ENCODE measurements at places on chromosomes 5 and 9. TPM values are rescaled to one million over a fixed set of nuclear protein-coding genes. Genes with fewer than 3 reads are reported as not detected.

SLCO6A1 gene
- not detected for total RNA-seq

SLC36A3 gene
- total RNA-seq = not detected

PDCD1LG2 gene
- 2.4 TPM for total RNA-seq

C9 gene
- total RNA-seq = not detected

TMEM245 gene
- total RNA-seq = 81.4 TPM

HAVCR2 gene
- total RNA-seq = 5.2 TPM

MCTP1 gene
- total RNA-seq = 5.7 TPM

RHOBTB3 gene
- total RNA-seq = 106 TPM

GCNT4 gene
- 0.32 TPM for total RNA-seq

NUTM2G gene
- not detected for total RNA-seq

AFAP1L1 gene
- 36.9 TPM for total RNA-seq

TERT gene
- not detected for total RNA-seq

BNC2 gene
- 52.2 TPM for total RNA-seq

- DNase-seq = no peak
These were observed 1.6 kb downstream of the HBEGF start for GRCh38 chr5:140344683-140345423.

GRCh38 chr9:83792746-83793145 lies 24.8 kb downstream of the GKAP1 start:
- DNase-seq = no peak

DNA sequence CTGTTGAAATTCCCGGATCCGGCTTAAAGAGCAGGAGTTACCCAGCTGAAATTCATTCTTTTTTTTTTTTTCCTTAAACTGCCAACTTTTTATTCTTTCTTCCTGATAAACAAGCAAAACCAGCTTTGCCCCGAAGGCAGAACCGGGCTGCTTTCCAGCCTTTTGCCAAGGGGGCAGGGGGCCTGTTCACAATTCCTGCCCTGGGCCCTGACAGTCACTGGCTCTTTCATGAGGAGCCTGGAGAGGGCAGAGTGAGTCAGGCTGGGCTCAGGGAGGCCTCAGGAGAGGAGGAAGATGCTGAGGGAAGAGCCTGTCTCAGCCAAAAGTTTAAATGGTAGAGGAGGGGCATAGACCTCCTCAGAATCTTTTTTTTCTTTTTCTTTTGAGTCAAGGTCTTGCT lies 4.8 kb downstream of the GLIPR2 start:
- no peak for DNase-seq

DNA sequence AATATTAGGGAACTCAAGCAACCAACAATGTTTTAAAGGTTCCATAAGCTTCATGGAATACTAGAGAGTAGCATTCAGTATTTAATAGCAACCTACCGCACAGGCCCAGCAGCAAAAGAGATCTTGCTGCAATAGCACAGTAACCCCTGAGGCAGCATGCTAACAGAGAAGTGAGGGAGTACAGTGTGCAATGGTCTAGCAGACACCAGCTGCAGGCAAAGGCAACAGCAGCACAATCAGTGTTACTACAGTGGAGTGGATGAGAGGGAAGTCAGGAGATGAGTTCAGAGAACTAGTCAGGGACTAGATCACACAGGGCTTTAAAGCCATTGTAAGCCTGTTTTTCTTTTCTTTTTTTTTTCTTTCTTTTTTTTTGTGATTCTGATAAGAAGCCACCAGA lies 2.8 kb downstream of the TICAM2 start:
- DNase-seq = peak; percentile 44

DNA sequence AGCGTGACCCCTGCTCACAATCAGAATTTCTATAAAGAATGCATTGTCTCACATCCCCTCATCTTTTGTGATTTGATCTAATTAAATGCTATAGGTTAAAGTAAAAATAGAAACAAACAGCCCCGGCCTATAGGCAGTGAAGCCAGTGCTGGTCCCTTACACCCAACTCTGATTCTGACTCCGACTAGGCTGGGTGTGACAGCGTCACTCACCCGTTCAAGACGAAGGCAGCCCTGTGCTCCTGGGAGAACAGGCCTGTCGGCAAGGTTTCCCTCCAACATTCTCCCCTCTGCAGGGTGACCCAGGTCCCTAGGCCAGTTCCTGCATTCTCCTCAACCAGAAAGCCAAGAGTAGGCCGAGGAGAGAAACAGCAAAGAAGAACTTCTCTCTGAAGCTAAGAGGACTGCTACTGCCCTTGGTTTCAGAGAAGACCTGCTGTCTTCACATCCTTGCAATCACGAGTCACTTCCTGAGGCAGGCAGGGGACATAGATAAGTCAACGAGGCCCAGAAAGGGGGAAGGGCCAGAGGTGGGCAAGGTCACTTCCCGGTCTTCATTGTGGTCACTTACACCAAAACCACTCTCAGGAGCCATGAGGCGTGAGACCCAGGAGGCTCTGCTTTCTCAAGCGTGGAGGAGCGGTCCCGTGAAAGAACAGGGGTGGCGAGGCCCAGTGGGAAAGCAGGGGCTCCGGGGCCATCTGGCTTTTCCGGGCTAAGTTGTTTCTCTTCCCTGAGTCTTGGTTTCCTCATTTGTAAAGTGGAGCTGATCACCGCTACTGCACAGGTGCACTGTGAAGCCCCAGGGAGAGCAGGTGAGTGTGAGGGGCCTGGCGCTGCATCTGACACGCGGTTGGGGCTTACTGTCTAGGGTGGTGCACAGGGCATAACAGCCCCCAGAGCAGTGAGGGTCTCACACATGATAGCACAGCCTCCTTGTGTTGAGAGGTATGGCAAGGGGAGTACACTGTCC lies 200.8 kb downstream of the CRB2 start:
- no peak for DNase-seq

DNA sequence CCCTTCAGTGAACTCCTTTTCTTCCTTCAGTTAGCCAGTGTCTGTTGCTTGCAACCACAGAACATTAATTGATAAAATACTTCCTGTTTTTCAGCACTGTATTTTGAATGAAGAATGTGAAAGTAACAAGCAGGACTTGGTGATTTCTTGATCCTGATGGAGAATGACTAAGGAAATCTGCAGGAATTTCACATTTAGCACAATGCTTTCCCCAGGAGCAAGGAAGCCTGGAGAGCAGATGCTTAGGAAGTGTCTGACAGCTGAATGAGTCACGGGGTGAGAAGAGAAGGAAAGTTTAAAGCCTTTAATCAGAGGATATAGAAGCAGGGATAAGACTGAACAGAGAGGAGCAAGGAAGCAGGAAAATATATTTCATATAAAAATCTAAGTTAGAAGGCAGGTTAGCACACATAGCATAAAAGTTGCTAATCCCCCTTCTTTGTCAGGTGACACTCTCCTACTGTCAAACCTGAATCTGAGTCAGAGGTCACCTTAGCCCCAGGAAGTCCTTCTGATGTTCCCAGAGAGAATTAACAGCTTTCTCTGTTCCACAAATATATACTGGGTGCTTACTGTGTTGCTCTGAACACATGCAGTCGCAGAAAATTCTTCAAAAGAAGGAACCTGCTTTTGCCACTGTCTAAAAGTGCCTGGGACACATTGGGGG lies 59.7 kb downstream of the GNA14 start:
- no peak for DNase-seq

DNA sequence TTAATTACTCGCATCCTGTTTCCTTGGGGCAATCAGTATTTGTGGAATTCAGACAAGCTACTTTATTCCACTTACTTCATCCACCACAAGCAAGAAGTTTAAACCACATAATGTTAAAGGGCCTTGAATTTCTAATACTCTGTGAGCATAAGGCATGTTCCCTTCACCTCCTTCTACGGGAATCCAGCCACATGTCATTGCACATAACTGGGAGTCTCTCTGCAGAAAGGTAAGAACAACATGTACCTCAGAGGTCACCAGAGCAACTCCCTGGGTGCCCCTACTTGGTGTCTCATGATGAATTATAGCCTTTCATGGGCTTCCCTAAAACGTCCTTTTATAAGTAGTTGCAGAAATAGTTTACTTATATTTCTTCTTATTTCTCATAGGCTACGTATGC lies 553.2 kb downstream of the DTWD2 start:
- DNase-seq = no peak

- no peak for DNase-seq
These were observed 407.1 kb upstream of the TRPC7 start for GRCh38 chr5:136772491-136772890.

GRCh38 chr9:134358662-134359319 lies 32.5 kb downstream of the RXRA start:
- DNase-seq = peak; percentile 82

GRCh38 chr9:136031741-136032730 lies 63.1 kb downstream of the NACC2 start:
- DNase-seq = no peak

GRCh38 chr5:111463311-111463710 lies 49.0 kb downstream of the STARD4 start:
- no peak for DNase-seq

GRCh38 chr5:1410156-1411014 lies 34.9 kb downstream of the SLC6A3 start:
- no peak for DNase-seq

- DNase-seq = no peak
These were observed 39.2 kb upstream of the RAB3C start for GRCh38 chr5:58543723-58544122.

- DNase-seq = no peak
These were observed 21.0 kb upstream of the RNF180 start for GRCh38 chr5:64144425-64145215.

DNA sequence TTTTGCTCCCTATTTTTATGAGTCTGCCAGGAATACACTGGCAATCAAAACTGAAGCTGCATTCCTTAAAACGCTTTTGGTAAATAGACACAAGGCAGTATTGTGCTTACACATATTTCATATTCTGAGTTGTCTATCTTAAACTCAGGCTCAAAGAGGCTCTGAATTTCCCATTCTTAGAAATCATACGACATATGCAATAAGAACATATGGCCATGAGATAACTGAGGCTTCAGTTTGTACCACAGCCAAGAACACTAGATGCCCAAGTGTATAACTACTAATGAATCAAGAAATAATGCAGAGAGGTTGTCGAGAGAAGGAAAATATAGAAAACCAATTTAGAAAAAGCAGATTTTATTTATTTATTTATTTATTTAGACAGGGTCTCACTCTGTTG lies 357.4 kb downstream of the NDUFS4 start:
- no peak for DNase-seq

DNA sequence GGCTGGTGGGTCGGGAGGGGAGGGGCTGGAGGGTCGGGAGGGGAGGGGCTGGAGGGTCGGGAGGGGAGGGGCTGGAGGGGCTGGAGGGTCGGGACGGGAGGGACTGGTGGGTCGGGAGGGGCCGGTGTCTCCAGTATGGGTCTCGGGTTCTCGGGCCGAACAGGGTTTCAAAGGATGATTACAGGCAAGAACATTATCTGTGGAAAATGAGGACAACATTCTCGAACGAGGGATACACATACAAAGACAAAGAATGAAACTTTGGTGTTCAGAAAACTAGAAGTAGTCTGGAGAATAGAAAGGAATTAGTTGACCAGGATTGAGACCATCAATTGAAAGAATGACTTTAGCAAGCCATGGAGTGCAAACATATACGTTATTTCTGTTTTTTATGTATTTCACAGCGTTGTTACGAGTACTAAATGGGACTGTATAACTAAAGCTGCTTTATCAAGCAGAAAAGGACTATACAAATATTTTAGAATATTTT lies 360 bp upstream of the ZCCHC10 start:
- no peak for DNase-seq

GRCh38 chr9:16921855-16922254 lies 51.4 kb upstream of the BNC2 start:
- DNase-seq = no peak

DNA sequence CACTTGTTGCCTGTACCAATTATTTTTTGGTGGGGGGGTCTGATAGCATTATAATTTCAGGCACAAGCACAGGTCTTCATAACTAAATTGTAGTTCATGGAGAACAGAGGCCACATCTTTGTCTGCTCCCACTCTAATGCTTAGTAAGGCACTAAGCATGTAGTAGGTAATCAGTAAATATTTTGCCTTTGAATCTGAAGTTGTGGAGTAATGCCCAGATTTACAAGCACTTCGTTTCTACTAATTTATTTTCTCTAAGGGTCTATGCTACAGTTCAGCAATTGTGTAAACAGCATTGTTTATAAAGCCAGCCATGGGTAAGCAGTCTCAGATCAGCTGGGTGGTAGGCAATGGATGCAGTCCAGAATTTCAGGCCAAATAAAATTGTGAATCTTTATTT lies 78.6 kb downstream of the GRIA1 start:
- DNase-seq = no peak

DNA sequence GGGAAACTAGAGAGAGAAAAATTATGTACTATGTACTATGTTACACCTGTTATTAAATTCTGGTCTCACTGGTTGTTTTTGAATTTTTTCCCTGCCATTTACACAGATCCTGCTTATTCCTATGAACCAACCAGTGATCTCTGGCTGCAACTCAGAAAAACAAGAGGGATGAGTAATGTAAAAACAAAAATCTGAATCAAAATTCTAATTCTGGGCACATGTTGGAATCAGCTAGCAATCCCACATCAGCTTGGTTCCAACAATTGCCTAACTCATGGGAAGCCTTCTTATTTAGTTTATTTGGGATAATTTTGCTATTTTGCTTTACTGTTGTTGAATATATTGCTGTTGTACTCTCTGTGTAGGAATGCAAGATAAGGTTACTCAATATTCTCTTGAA lies 78.3 kb downstream of the PLK2 start:
- no peak for DNase-seq

Measured in right cardiac atrium (tissue), 5 donors.